ENCODE measurements at places on chromosomes 3 and 15.

DNA sequence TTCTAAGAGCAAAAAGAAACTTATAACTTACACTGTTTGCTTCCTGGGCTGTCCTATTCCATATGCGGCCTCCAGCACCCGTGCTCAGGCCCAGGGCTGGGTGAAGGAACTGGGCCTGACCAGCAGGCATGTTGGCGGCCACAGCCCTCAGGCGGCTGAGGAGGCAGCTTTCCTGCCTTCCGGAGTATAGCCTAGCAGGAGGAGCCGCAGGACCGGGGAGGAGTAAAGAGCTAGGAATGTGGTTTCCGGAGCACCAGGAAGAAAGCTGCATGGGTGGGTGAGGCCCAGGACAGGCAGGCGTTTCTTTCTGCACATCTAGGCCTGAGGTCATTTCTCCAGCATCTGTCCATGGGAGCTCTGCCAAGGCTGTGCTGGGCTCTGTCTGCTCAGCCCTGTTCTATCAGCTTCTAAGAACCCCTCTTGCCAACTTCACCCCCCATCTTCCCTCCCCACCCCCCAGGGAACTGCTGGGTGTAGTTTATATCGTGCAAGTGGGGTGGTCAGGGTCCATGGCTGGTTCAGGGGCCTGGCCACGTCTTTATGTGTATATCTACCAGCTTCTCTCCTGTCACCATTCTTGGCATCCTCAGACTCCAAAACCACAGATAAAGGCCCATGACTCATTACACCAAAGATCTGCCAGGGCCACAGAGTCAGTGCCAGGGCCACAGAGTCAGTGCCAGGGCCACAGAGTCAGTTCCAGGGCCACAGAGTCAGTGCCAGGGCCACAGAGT, 7.8 kb upstream of the KIF7 start:
- no peak for DNase-seq

GRCh38 chr15:48887144-48887543, 9.2 kb downstream of the EID1 start:
- no peak for DNase-seq

DNA sequence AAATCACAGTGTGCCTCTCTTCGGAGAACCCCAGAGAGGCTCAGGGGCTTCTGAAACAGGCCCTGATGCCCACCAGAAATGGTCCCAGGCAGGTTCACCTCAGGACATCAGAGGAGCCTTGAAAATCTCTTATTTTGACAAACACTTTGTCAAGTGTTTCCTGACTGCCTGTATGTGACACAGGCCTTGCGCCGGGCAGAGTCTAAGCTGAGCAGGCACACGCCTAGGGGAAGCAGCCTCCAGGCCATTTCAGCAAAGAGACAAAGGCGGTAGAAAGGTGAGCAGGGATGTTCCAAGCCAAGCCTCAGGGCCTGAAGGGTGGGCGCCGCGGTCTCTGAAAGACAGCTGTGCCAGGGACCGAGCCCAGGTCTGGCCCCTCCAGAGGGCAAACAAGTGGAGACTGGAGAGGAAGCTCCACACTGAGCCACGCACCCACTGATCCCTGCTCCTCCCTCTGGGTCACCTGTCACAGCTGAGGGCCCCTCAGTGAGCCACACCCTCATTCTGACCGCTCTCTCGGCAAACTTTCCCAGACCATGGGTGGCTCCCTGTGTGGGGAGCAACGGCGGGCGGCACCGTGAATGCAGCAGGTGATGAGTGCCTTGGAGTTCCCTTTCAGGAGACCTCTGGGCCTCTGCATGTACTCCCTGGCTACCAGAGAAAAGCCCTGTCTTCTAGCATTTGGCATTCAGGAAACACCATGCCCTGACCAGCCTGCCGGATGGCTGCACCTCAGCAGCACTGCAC, 136.1 kb downstream of the ADAMTS17 start:
- DNase-seq = peak; percentile 47

GRCh38 chr3:152628496-152628895, 206.4 kb upstream of the P2RY1 start:
- DNase-seq = no peak

GRCh38 chr15:101613130-101614000, 38.8 kb downstream of the TM2D3 start:
- DNase-seq = no peak

DNA sequence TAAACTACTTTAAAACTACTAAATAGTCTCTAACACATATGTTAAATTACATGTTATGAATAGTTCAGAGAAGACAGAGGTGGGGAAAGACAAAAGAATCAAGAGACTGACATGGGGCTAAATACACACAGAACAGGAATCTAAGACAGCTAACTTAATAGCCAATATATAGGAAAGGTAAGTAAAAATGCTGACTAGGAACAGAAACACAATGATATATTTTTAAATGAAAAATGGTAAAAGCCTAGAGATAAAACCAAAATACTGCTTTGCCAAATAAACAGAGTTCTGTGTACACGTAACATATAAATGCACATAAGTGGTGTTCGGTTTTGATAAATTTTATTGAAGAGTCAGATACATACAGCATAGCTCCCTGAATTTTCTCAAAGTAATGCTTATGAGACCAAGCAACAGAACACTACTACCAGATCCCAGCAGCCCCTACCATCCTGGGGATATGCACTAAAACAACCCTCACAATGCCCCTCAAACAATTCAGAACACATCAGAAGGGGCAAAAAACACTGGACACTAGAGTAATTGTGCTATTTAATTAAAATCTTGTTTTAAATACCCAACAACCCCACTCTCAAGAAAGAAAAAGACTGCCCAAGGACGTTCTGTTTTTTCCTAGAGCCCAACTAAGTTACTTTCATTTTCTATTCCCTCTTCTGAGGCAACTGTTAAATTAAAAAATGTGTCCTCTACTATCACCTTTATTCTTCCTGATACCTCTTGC, 121.1 kb downstream of the ADAM10 start:
- DNase-seq = no peak

DNA sequence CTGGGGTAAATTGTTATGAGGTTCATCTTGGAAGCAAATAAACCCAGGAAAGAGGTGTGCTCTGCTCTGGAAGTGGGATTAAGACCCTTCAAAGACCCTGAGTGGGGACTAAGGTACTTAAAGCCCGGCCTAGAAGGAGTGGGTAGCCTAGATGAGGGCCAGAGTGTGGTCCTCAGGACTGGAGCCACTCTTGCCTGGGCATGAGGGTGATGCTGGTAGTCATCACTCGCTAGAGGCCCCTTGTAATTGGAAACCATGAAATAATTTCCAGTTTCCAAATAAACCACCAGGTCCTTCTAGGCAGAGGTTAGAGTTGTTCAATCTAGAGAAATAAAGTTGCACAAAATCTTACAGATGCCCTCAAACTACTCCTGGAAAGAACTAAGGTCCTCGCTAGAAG, 15.2 kb upstream of the LMCD1 start:
- no peak for DNase-seq

DNA sequence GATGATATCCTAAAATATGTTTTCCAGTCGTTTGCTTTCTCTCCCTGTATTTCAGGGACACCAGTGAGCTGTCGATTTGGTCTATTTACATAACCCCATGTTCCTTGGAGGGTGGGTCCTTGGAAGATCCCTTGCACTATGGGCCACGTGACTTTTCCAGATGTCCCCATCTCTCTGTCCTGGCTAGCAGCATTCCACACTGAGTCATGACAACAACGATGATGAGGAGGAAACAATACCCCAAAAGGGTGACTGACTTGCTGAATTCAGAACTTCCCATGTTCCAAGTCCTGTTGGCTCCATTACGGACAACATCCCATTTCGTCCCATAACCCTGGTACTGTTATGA, 134.3 kb downstream of the NSMCE3 start:
- DNase-seq = no peak

GRCh38 chr3:184635774-184636173, 74.2 kb downstream of the EPHB3 start:
- no peak for DNase-seq

DNA sequence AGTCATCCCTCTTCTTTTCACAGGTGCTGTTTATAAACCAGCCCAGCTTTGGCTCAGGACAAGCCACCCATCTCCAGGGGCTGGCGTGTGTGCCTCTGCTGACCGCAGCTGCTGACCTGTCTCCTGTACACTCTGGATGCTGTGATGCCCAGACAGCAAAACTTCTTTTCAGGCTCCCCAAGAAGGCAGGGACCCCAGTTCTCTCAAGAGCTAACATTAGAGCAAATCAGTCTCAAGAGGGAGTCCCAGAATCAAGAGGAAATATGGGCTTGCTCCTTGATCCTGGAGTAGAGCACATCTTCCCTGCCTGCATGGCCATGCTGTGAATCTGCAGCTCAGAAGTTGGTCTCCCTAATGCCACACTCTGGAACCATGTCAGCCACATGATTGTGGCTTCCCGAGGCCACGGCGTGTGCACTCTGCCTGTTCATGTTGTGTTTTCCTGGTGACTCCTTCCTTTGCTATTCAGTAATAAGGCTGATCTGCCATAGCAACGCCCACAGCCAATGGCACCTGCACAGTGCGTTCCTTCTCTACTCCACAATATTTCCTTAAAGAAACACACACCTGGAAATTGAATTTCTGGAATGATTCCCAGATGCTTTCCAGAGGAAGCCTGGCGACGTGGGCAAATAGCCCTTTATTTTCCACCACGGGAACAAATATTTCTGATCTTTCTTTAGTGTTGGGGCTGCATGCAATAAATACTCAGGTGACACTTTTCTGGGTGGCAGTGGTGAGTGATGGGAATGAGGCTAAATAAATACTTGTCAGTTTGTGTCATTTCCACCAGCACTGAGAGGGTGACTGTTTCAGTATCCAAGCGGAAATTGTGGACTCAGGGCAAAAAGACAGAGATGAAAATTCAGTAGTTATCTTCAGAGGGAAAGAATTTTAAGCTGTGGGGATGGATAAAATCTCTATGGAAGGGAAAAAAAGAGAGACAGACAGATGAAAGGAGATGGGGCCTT, 21.9 kb upstream of the THSD4 start:
- no peak for DNase-seq

DNA sequence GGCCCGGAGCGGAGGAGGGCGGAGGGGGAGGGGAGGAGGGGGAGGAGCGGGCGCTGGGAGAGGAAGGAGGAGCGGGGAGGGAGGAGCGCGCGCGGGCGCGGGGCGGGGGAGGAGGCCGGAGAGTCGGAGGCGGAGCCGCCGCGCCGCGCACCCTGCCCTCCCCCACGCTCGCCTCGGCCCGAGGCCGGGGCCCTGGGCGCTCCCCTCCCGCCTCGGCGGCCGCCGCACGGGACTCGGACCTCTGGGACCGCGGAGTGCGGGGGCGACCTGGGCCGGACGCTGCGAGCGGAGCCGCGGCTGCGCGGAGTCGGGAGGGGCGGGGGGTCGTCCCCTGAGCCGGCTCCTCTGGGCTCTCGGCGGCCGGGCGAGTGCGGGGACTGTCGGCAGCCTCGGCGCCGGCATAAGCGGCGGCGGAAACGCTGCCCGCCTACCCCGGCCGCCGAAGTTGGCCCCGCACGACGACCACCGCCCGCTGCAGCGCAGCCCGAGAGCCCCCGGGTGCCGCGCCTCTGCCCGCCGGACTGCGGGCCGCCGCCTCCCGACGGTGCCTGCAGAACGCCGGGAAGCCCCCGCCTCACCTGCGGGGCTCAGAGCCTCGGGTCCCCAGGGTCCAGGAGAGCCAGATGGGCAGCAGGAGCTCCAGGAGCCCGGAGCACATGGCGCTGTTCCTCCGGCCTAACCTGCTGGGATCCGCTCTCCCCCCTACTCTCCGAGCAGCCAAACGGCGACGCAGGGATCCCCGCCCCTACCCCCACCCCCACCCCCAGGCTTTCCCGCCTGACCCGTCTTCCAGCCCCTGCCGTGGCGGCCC, 406 bp upstream of the GABRB3 start:
- no peak for DNase-seq

GRCh38 chr15:52980446-52980845, 190.3 kb upstream of the ONECUT1 start:
- no peak for DNase-seq

- no peak for DNase-seq
These were observed 68.8 kb upstream of the PRR23E start for GRCh38 chr3:127124120-127124519.

- DNase-seq = no peak
These were observed 396.6 kb downstream of the EPHB1 start for GRCh38 chr3:135191708-135192107.

- DNase-seq = no peak
These were observed 659.1 kb downstream of the SI start for GRCh38 chr3:164419220-164419619.

DNA sequence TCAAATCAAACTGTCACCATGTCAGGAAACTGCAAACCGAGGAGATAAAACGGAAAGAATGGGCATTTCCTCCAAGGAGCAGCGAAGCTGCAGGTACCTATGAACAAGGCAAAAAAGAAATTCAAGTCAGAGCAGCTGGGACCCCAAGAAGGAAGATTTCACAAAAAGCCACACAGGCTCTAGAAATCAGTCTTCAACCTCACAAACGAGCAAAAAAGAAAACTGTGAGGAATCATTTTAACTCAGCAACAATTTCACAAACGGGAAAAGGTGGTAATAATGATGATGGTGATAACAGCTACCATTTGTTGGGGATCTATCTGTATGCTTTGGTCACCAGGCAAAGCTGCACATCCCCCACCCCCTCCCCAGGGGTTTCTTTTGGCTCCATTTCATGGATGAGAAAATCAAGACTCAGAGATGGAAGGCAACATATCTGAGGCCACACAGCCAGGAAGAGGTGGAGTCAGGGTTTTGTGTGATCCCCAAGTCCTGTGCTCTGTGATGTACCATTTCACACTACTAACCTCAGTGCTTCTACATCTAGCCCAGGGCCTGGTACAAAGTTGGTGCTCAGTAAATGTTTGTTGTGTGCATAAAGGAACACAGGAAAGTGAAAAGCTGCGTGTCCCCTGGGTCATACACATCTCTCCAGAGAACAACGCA, 109.9 kb downstream of the IQSEC1 start:
- no peak for DNase-seq

- DNase-seq = peak; percentile 58
These were observed 106.0 kb downstream of the LRIG1 start for GRCh38 chr3:66394753-66395249.

DNA sequence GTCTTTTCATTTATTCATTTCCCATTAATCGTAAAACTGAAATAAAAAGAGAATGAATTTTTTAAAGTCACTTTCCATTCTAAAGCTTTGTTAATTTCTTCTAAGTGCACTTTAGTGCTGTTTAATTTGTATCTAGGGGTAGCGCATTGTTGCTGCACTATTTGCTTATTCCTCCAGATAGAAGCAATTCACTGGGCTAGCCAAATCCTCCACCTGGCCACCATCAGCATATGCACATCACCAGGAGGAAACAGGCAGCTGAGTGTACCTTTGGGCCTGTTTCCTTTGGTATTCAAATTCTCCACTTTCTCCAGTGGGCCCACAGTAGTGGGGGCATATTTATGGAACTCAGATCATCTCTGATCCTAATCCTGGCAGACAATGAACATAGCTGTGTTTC, 29.8 kb upstream of the CPB1 start:
- no peak for DNase-seq

DNA sequence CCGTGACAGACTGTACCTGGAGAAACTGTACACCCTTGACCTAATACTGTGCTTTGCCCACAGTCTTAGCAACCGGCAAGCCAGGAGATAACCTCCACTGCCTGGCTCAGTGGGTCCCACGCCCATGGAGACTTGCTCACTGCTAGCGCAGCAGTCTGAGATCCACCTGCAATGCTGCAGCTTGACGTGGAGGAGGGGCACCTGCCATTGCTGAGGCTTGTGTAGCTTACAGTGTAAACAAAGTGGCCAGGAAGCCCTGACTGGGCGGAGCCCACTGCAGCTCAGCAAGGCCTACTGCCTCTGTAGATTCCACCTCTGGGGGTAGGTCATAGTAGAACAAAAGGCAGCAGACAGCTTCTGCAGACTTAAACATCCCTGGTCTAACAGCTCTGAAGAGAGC, 189.3 kb downstream of the EDEM1 start:
- DNase-seq = no peak

All from activated effector memory CD4-positive, alpha-beta T cell treated with anti-CD3 and anti-CD28 coated beads, Interleukin-2, amount 50 U/mL, for 16 hours (primary cell).